ENCODE measurements at places on chromosomes 16 and 17.

DNA sequence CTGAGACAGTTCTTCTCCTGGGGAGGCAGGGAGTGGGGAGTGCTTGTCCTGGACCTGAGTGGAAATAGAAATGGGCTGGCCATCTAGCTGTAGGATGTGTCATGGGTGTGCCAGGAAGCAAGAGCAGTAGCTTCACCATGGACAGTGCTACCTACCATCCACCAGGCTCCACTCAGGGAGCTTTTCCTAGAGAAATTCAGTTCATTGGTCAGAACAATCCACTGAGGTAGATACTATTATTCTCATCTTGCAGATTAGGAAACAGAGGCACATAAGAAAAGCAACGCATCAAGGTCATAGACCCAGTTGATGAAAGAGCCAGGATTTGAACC is 372.0 kb downstream of the SLC39A11 start:
- no peak for DNase-seq

- DNase-seq, result no peak
Observed at GRCh38 chr16:21156767-21157467, 1.6 kb upstream of the LDAF1 start.

- no peak for DNase-seq
Observed at GRCh38 chr16:89584768-89585549, 9.4 kb downstream of the CPNE7 start.

DNA sequence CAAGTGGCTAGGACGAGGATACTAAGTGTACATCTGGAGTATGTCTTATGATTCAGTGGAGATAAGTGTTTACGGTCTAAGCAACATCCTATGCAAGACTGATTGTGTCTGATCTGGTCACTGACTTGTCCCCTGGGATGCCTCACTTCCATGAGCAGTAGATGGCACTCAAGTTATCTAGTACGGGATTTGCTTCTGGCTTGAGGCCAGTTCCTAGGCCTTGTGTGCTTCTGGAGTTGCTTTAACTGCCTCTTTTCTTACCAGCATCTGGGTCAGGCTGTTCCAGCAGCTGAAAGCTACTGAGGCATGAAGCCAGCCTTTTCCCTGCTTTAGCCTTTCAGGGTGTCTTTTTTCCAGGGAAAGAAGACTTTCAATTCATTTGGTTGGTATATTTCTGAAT is 23.0 kb downstream of the SUPT6H start:
- no peak for DNase-seq

DNA sequence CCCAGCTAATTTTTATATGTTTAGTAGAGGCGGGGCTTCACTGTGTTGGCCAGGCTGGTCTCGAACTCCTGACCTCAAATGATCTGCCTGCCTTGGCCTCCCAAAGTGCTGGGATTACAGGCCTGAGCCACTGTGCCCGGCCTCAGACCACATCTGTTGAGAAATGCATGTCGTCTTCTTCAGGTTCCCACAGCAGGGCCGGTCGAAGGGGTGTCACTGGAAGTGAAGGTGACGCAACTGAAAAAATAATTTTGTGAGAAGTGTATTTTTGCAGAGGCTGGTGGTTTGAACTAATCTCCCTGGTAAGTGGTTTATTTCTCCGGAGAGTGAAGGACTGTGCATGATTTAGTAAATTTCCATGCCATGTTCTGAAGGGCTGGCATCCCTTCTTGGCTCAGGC is 33.4 kb upstream of the IL34 start:
- no peak for DNase-seq

DNA sequence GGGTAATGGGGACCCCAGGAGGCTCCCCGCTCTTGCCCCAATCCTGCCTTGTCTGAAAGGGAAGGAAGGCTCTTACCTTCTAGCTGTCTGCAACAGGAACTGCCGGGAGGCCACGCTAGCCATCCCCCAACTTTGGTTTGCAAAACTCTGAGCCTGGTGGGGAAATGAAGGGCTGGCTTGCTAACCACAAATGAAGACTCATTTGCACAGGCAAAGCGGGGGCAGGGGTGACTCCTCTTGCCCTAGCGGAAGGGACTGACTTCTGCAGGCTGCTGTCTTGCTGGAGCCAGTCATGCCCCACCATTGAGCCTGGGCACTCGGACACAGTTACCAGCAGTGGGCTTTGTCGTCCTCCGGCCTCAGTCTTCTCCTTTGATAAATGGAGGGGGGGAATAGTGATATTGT is 52.6 kb downstream of the PLCG2 start:
- no peak for DNase-seq

DNA sequence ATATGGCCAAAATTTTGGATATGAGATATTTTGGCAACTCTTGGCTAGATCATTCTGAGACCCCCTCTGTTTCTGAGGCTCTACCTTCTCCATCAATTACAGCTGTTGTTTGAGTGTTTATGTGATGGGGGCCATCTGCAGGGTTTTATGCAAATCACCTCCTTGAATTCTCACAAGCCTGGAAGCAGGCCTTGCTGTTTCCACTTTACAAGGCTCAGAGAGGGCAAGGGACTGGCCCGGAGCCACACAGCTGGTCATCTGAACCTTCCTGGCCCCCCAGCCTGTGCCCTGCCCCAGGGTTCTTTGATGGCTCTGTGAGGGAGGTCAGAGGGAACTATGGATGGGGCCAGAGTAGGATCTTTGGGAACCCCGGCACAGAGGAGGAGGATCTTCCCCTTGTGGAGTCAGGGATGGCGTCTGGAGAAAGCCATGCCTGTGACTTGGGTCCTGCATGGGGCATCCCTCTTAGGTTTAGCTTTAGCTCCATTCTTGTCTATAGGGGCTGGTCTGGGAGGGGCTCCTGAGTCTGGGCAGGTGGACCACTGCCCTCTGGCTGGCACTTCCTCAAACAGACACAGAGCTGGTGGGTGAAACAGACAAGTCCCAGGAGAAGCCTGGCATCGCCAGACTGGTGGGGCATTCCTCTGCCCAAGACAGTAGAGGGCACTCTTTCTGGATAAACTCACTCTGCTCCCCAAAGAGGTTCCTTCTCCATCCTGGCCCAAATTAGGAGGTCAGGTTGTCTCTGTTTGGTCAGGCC is 26.2 kb downstream of the IL21R start:
- DNase-seq, result no peak

DNA sequence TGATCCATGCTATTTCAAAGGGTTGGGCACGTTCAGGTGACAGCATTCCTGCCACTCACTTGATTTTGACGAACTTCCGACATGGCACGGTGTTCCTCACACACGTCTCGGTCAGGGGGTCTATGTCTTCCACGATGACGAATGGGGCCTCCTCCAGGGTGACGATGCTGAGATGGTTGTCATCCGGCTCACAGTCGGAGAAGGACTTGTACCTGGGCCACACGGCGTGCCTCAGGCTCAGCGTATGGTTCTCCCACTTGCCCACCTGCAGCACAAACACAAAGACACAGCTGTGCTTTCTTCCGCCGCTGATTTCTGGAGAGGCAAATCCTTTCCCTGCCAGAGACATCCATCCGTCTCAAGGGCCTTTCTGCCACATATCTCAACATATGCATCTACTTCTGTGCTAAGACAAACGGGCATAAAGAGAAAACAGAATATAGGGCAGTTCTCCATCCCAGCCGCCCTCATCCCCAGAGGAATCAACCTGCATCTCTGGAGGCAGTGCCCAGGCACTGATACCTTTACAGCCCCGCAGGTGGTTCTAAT is 332.5 kb downstream of the GRIN2A start:
- no peak for DNase-seq

DNA sequence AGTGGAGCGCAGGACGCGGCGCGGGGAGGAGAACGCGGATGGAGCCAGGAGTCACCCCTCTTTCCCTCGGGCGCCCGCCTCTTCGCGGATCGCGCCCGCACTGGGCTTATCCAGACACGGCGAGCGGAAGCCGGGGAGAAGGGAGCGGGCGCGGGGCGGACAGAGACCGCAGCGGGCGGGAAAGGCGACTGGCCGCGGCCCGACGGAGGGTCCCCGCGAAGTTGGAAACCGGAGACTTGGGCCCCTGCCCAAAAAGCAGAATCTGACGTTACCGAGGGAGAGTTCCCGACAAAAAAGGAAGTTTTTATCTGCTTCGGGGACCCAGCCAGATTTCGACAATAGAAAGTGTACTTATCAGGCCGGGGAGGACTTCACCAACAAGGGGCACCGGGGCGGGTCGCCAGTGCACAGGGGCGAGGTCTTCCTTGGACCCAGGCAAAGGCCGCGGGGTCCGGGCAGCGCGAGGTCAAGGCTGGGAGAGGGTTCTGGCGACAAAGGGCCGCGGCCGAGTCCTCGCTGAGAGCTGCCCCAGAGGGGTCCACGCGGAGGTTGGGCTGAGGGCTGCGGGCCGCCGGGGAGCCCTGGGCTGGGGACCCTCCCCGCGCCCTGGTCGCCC is 519 bp downstream of the ST6GALNAC2 start:
- no peak for DNase-seq

DNA sequence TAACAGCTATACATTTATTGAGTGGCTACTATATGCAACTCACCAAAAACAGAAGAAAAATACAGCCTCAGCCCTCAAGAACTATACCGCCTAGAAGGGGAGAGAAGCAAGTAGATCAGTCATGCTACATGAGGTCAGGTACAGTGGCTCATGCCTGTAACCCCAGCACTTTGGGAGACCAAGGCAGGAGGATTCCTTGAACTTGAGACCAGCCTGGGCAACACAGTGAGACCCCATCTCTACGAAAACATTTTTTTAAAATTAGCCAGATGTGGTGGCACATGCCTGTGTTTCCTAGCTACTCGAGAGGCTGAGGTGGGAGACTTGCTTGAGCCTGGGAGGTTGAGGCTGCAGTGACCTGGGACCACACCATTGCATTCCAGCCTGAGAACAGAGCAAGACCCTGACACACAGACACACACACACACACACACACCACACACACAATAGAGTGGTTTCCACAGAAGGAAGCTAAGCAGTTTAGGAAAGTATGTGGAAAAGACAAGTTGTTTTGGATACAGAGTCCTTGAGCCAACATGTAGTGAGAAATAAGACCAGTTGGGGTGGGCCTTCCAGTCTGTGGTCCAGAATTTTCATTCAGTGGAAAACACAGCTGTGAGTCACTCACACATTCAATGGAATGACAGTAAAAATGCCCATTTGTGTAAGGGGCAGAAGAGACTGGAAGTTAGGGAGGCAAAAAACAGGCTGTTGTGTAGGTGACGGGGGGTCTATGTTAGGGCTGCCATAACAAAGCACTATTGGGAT is 10.7 kb upstream of the SNTB2 start:
- no peak for DNase-seq

GRCh38 chr17:82808006-82808405 is 31.8 kb downstream of the ZNF750 start:
- no peak for DNase-seq

- no peak for DNase-seq
Observed at GRCh38 chr17:33164169-33164881, 128.8 kb downstream of the ASIC2 start.

- DNase-seq, result no peak
Observed at GRCh38 chr17:73585583-73585982, 58.7 kb downstream of the SDK2 start.

GRCh38 chr17:77736721-77737120 is 221.8 kb upstream of the TNRC6C start:
- DNase-seq, result no peak

- DNase-seq, result no peak
Observed at GRCh38 chr17:66839616-66840015, 4.7 kb downstream of the CACNG5 start.

DNA sequence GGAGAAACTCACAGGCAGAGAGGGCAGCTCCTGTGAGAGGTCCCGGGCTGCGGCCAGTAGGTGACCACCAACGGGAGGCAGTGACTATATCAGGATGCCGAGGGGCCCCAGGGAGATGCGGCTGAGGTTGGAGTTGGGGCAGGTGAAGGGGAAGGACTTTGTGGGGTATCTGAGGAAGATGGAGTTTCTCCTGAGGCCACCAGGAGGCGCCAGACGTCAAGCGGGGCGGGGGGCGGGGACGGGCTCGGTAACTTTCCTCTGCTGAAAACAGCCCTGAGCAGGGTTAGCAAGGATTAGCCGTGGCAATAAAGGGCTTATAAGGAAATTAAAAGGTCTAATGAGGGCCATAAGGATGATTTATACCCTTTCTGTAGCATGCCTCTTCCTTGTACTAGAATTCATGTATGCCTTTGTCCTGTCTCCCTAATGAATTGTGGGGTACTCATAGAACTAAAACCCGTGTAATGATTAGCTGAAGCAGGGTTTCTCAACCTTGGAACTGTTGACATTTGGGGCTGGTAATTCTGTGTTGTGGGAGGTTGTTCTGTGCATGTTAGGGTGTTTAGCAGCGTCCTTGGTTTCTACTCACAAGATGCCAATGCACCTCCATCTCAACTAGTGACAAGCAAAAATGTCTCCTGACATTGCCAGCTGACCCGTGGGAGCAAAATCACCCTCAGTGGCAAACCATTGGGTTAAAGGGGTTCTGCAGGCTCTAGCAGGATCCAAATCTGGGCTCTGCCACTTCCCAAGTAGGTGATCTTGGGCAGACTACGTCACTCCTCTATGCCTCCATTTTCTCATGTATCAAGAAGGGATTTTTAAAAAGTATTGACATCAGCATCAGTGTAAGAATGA is 74.8 kb upstream of the GRIN2A start:
- no peak for DNase-seq

- DNase-seq, result no peak
Observed at GRCh38 chr17:40419559-40420331, 2.0 kb upstream of the TOP2A start.

GRCh38 chr17:28944343-28944742 is 7.0 kb downstream of the PHF12 start:
- no peak for DNase-seq

GRCh38 chr17:65644545-65644944 is 83.1 kb upstream of the AXIN2 start:
- no peak for DNase-seq

GRCh38 chr16:56013962-56014552 is 138.9 kb upstream of the CES5A start:
- no peak for DNase-seq

DNA sequence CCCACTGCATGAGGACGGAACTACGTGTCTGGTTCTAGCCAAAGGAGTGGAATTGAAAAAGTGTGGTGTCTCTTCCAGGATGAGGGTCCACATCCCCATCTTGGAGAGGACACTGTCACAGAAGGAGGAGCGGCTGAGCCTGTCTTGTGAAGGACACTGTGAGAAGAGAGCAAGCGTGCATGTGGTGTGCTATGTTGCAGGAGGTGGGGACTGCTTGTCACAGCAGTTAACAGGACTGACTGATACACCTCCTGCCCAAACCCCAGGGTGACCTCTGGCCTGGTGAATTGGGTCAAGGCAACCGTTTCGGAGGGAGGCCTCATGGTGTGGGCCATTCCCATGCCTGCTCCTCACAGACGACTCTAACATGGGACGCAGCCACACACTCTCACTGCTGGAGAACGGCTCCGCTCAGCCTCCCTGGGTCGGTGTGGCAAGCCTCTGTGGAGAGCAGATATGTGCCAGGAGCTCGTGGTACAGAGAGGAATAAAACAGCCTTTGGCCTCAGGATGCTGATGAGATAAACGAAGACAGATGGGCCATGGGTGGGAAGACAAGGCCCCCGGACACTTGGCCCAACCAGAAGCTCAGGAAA is 56.4 kb upstream of the RBFOX3 start:
- DNase-seq, result no peak
